ENCODE measurements at places on chromosomes 7 and 10.

- no peak for DNase-seq
These were observed 5.7 kb upstream of the LMOD2 start for GRCh38 chr7:123649964-123650363.

DNA sequence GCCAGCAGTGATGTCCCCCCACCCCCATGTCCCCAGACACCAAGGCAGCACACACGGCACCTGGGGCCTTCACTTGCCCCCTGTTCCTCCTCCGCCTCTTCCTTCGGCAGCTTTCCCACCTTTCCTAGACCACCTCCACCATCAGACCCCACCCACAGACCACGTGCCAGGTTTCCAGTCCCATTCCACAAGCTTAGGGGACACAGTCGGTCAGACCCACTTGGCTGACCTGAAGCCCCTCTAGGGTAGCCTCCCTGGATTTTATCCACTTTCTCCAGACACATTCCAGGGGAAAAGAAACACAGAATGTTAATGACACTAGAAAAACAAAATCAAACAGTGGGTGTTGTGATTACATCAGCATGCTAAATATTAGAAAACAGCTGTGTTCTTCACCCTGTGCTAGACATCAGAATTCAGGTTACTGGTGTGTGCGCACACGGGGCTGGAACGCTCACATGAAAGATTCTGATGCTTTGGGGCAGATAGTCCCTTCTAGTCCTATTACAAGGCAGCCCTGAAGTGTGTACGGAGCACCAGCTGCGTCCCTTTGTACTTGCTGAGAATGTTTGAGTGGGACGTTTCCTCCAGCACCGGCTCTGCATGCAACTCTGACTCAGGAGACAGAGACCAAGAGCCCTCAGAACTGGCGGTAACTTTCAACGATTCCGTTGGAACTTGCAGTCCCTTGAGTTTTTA lies 75.5 kb upstream of the PPP2R2D start:
- no peak for DNase-seq

GRCh38 chr7:158497627-158498026 lies 90.0 kb downstream of the PTPRN2 start:
- DNase-seq = no peak

DNA sequence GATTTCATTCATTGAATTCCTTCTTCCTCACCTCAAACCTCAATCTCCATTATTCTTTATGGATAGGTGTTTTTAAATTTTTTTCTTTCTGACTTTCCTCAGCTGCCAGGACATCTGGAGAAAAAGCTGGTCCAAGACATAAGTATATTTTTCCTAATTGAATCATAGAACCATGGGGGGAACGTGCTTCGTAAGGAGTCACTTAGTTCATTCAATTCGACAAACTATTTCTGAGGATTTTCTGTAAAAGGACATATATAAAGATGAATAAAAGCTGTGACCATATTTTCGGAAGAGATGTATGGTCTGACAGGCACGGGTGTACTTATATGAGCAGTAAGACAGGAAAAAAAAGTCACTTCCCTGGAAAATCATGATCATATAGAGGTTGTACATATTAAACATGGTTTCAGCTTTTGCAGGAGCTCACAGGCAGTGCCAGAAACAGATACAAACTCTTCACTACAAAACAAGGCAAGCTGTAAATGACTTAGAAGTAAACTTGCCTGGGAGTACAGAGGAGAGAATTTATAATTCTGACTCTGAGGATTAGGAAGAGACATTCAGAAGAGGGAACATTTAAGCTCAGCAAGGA lies 88.2 kb upstream of the EGR2 start:
- no peak for DNase-seq

GRCh38 chr7:23184709-23185359 lies 3.0 kb downstream of the NUP42 start:
- peak; percentile 1 for DNase-seq

- no peak for DNase-seq
These were observed 256.9 kb upstream of the CDC14C start for GRCh38 chr7:48667407-48667806.

DNA sequence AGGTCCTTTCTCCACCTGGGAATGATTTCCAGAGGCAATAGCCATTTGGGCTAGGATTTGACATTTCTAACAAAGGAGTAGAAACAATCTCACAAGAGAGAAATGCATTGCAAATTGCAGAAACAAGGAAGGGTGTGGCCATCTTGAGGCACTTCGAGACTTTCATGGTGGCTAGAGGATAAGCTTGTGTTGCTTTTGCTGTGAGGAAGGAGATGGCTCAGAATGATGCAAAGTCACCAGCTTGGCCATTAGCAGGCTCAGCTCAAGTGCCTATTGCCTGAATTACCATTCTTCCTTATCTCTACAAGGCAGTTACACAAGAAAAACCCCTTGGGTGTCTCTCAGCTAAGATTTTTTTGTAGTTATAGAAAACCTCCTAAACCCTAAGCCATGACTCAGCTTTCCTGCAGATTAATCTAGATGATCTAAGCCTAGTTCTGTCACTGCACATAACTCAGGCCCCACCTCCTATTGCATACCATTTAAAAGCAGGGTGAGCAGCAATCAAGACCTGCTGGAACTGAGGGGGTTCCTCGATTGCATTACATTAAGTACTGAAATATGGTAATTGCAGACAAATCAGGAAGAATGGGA lies 683.1 kb downstream of the NRG3 start:
- DNase-seq = peak; percentile 21

DNA sequence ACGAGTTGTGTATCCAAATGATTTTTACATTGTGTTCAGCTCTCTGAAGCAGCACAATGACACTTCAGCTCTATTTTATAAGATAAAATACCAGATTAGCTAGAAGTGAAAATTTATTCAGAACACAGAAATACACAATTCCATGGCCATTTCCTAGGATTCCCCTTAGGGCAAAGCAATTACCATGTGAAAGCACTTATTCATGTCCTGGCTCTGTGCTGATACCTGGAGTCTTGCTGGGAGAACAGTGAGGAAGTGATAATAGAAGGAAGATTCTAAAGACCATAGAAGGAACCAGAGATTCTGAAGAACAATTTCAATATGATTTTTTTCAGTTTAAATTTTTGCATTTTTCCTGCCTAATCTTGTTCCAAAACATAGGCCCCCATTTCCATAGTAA lies 657.4 kb upstream of the ZWINT start:
- DNase-seq = no peak

GRCh38 chr7:22821702-22822485 lies 755 bp downstream of the TOMM7 start:
- DNase-seq = no peak

- DNase-seq = no peak
These were observed 151.3 kb upstream of the ADO start for GRCh38 chr10:62653254-62653653.

DNA sequence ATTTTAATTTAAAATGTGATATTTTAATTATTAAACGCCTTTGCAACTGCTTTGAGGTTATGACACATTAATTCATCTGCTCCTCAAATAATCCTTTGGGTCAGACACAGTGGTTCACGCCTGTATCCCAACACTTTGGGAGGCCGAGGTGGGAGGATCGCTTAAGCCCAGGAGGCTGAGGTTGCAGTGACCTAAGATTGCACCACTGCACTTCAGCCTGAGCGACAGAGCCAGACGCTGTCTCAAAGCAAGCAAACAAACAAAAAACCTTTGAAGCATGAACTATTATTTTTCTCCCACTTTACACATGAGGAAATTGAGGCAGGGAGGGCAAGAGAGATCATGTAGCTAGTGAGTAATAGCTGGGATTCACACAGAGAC lies 1.5 kb upstream of the POLD2 start:
- no peak for DNase-seq

GRCh38 chr10:11017570-11018431 lies at the start of gene CELF2:
CELF2 (plus strand) TSS chr10:11017872; CDS start chr10:11018090, 218 bp downstream.
- peak; percentile 95 for DNase-seq

DNA sequence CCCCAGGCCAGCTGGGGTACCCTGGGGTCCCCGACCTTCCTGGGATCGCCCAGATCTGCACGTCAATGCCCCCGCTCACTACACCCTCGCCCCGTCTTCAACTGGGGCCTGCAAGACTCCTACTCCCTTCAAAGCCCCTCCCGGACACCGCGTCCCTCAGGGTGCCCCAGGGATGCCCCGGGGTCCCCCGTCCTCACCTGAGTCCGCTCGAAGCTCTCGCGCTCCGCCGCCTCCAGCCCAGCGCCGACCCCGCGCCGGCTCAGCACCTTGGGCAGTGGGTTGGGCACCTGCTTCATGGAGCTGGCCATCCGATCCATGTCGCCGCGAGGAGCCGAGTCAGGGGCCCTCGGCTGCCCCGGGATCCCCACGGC lies at the start of gene HIP1:
TSS of gene HIP1 (minus strand) at position 338 of the 371 bp plus-strand sequence. CDS start at position 317, 21 bp downstream.
- DNase-seq = no peak

DNA sequence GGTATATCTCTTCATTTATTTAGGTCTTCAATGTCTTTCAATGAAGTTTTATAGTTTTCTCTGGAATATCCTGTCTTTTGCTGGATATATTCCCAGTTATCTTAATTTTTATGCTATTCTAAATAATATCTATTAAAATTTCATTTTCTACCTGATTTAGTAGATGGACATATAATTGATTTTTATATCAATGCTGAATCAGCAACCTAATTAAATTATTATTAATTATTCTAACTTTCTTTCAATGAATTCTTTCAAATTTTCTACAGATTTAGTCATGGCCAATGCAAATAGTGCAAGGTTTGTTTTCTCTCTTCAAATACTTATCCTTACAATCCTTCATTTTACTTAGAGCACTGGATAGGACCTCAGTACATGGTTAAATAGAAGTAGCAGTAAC lies 56.8 kb downstream of the DENND11 start:
- DNase-seq = no peak

- no peak for DNase-seq
These were observed 5.3 kb downstream of the EXOC4 start for GRCh38 chr7:133258174-133258573.

DNA sequence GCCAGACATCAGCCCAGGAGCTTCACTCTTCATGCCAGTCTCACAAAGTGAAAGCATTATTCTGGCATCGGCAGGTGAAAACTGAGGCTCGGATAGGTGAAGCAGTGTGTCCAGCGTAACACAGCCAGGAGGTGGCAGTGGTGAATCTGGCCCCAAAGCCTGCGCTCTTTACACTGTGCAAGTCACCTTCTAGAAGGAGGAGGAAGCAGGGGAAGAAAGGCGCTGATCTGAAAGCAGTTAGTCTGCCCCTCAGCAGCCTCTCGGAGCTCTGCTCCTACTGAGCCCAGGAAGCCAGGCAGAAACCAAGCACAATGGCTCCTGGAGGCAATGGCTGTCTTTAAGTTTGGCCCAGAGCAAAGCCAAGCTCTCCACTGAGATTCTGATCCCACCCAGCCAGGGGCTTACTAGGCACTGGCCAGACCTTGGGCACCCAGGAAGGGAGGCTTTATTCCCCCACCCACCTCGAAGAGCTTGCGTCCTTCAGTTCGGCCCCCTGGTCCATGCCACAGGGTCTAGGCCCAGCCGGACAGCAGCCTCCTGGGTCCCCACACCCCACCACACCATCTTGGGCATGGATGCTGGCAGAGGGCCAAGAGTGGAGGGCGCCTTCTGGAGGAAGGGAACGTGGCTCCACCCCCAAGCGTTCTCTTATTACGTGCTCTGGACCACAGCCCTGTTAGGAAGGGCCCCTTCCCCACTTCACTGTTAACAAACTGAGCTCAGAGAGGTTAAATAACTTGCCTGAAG lies 104.5 kb downstream of the GRID1 start:
- no peak for DNase-seq

GRCh38 chr7:1124164-1124563 lies 35.8 kb downstream of the ZFAND2A start:
- DNase-seq = no peak

DNA sequence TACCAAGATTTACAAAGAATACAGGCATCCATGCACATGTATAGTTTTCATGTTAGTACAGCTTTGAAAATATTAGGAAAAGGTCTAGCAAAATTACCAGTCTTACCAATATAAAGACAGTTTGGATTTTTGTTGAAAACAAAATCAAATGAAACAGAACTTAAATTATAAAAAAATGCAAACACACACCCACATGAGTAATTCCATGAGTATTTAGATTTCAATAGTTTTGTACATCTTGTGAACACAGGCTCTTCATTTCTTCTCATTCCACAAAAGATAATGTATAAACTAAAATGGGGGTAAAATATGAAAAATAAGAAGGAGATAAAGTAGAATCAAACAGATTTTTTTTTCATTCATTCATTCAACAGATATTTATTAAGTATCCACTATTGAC lies 682.2 kb upstream of the ANKRD30A start:
- no peak for DNase-seq

DNA sequence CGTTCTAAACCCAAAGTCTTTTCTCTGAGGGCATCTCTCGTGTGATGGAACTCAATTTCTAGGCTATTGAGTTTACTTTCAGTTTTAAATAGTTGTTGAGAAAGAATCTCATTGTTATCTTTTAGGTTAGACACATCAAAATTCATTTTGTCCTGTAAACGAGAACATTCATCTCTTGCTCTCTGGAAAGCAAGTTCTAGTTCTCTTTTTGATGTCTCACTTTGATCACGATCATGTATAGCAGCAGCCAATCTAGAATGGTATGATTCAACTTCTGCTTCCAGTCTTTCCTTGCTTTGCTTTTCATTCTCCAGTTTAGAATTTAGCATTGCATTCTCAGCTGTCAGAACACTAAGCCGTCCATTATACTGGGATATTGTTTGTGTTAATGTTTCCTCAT lies 65.1 kb downstream of the ANKRD26 start:
- DNase-seq = no peak
